ENCODE measurements at places on chromosomes 12 and 14. TPM values are rescaled to one million over a fixed set of nuclear protein-coding genes. Genes with fewer than 3 reads are reported as not detected.

Gene ABCD2
- not detected for total RNA-seq

Gene KRT6C
- not detected for total RNA-seq

Gene METTL25
- total RNA-seq = 8.1 TPM

DNA sequence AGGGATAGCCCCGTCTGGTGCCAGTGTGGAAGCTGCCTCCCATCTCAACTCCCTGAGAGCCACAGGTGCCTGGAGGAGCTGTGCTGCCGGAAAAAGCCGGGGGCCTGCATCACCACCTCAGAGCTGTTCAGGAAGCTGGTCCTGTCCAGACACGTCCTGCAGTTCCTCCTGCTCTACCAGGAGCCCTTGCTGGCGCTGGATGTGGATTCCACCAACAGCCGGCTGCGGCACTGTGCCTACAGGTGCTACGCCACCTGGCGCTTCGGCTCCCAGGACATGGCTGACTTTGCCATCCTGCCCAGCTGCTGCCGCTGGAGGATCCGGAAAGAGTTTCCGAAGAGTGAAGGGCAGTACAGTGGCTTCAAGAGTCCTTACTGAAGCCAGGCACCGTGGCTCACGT, 25.5 kb upstream of the P2RX4 start:
- no peak for DNase-seq

- no peak for DNase-seq
Measured at GRCh38 chr14:42893183-42893582, 1286.5 kb downstream of the LRFN5 start.

GRCh38 chr12:110421701-110422100, 18.2 kb upstream of the ANAPC7 start:
- no peak for DNase-seq

DNA sequence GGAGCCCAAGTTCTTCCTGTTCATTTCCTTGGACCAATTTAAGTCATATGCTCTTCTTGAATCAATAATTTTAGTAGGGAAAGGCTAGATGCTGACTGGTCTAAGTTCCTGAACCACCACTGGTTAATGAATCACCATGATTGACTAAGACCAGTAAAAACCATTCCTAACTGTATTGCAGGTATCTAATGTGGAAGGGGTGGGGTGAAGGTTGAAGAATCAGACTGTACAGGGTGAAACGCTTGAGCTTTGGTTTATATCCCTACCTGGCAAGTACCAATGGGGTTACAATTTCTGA, 100.1 kb downstream of the DYRK2 start:
- no peak for DNase-seq

GRCh38 chr12:50258167-50258551, 25.2 kb downstream of the LIMA1 start:
- DNase-seq = no peak
